A549 treated with CORT108297 at 1 μM for 4 hours (cell line): ENCODE measurements at places on chromosomes 1 and 21. TPM values are rescaled to one million over a fixed set of nuclear protein-coding genes. Genes with fewer than 3 reads are reported as not detected.

RGS5 gene
- 0.49 to 1.2 TPM (median 0.66 TPM) in 5 replicates for total RNA-seq

SVBP gene
- 13.2 to 15.1 TPM (median 14.8 TPM) in 5 replicates for total RNA-seq

HAO2 gene
- total RNA-seq = not detected in 5 replicates

CRYAA gene
- total RNA-seq = 0.18 TPM in 1 of 5 replicates, not detected in the others

RCC2 gene
- total RNA-seq = 60.0 to 66.0 TPM (median 62.5 TPM) in 5 replicates

RPTN gene
- not detected in 5 replicates for total RNA-seq

NHLH2 gene
- not detected in 5 replicates for total RNA-seq

CFAP141 gene
- 0.29 TPM in 1 of 5 replicates, not detected in the others for total RNA-seq

KIF21B gene
- total RNA-seq = 1.5 to 3.3 TPM (median 2.5 TPM) in 5 replicates

FAF1 gene
- 36.2 to 41.4 TPM (median 38.8 TPM) in 5 replicates for total RNA-seq

RHD gene
- not detected in 5 replicates for total RNA-seq

PGBD5 gene
- total RNA-seq = 0.65 to 0.85 TPM (median 0.70 TPM) in 5 replicates

TRIM63 gene
- total RNA-seq = 0.08 to 0.17 TPM (median 0.13 TPM) in 5 replicates

PNRC2 gene
- 23.2 to 38.9 TPM (median 37.8 TPM) in 5 replicates for total RNA-seq

TMEM79 gene
- 6.8 to 10.2 TPM (median 8.9 TPM) in 5 replicates for total RNA-seq

RIMKLA gene
- total RNA-seq = 0.69 to 1.2 TPM (median 0.84 TPM) in 5 replicates

C1orf167 gene
- total RNA-seq = 0.09 TPM in 1 of 5 replicates, not detected in the others

RPE65 gene
- not detected in 5 replicates for total RNA-seq

PDPN gene
- not detected in 5 replicates for total RNA-seq

AKR7A3 gene
- 0.09 to 0.21 TPM (median 0.14 TPM) in 5 replicates for total RNA-seq

COL9A2 gene
- 0.09 to 0.39 TPM (median 0.36 TPM) in 5 replicates for total RNA-seq

SSU72 gene
- 96.0 to 109 TPM (median 104 TPM) in 5 replicates for total RNA-seq

TNFRSF8 gene
- 0.06 to 0.12 TPM (median 0.08 TPM) in 5 replicates for total RNA-seq

PTPRF gene
- total RNA-seq = 80.8 to 120 TPM (median 98.1 TPM) in 5 replicates

LRRC39 gene
- 0.07 to 0.15 TPM (median 0.11 TPM) in 4 of 5 replicates, not detected in the other for total RNA-seq

CPLANE2 gene
- total RNA-seq = 3.2 to 4.7 TPM (median 4.0 TPM) in 5 replicates

PADI2 gene
- total RNA-seq = 0.98 to 1.5 TPM (median 1.3 TPM) in 5 replicates

SLC37A1 gene
- total RNA-seq = 3.7 to 4.0 TPM (median 4.0 TPM) in 5 replicates

EPHA10 gene
- 0.63 to 0.91 TPM (median 0.83 TPM) in 5 replicates for total RNA-seq

DNM3 gene
- total RNA-seq = 0.44 to 1.1 TPM (median 0.75 TPM) in 5 replicates

FCGR2B gene
- total RNA-seq = not detected in 5 replicates

CD1E gene
- not detected in 5 replicates for total RNA-seq

TDRD5 gene
- 0.03 to 0.06 TPM (median 0.05 TPM) in 4 of 5 replicates, not detected in the other for total RNA-seq

ST6GALNAC3 gene
- 0.30 to 0.47 TPM (median 0.41 TPM) in 5 replicates for total RNA-seq

PROK1 gene
- not detected in 5 replicates for total RNA-seq

RUNX1 gene
- 7.7 to 10.6 TPM (median 10.1 TPM) in 5 replicates for total RNA-seq

AMPD1 gene
- total RNA-seq = 0.07 TPM in 1 of 5 replicates, not detected in the others

SEMA6C gene
- 1.3 to 2.5 TPM (median 1.9 TPM) in 5 replicates for total RNA-seq

COL16A1 gene
- 3.6 to 7.1 TPM (median 5.4 TPM) in 5 replicates for total RNA-seq

MYCL gene
- 0.61 to 1.4 TPM (median 1.3 TPM) in 5 replicates for total RNA-seq

SPRR5 gene
- not detected in 5 replicates for total RNA-seq

CCDC17 gene
- total RNA-seq = 0.24 to 0.51 TPM (median 0.35 TPM) in 5 replicates

CD58 gene
- 21.3 to 23.7 TPM (median 22.8 TPM) in 5 replicates for total RNA-seq

ANGPTL3 gene
- total RNA-seq = not detected in 5 replicates

KCNJ9 gene
- total RNA-seq = 0.02 TPM in 1 of 5 replicates, not detected in the others

TNNT2 gene
- 0.10 TPM in 1 of 5 replicates, not detected in the others for total RNA-seq

SLC30A2 gene
- total RNA-seq = 0.03 to 0.10 TPM (median 0.09 TPM) in 5 replicates

LENEP gene
- total RNA-seq = not detected in 5 replicates

TRIM62 gene
- 1.5 to 2.6 TPM (median 2.3 TPM) in 5 replicates for total RNA-seq

MANEAL gene
- total RNA-seq = 20.4 to 27.1 TPM (median 26.2 TPM) in 5 replicates

URB1 gene
- 9.7 to 14.0 TPM (median 12.5 TPM) in 5 replicates for total RNA-seq

HES3 gene
- not detected in 5 replicates for total RNA-seq

RRP1 gene
- 32.4 to 38.4 TPM (median 35.0 TPM) in 5 replicates for total RNA-seq

SPATA45 gene
- total RNA-seq = 0.28 TPM in 2 of 5 replicates, not detected in the others
